Esophagus muscularis mucosa (tissue), 4 donors: ENCODE measurements at places on chromosomes 11 and 22. TPM values are rescaled to one million over a fixed set of nuclear protein-coding genes. Genes with fewer than 3 reads are reported as not detected.

ZNF280A gene
- not detected for total RNA-seq

ARHGAP42 gene
- total RNA-seq, result 5.1 TPM

P2RY2 gene
- total RNA-seq, result 0.52 TPM

C22orf42 gene
- total RNA-seq, result not detected

APOA5 gene
- total RNA-seq, result not detected

OR51I1 gene
- total RNA-seq, result not detected

ADAMTS8 gene
- total RNA-seq, result 55.5 TPM

THYN1 gene
- 46.6 TPM for total RNA-seq

FAM83F gene
- 0.66 TPM for total RNA-seq

CPT1A gene
- 54.8 TPM for total RNA-seq

KRTAP5-7 gene
- total RNA-seq, result not detected

ZBTB16 gene
- 319 TPM for total RNA-seq

TRABD gene
- total RNA-seq, result 20.4 TPM

C22orf15 gene
- not detected for total RNA-seq

OR8G5 gene
- not detected for total RNA-seq

CYB5R2 gene
- total RNA-seq, result 2.5 TPM

OR52K2 gene
- total RNA-seq, result not detected

RFPL2 gene
- not detected for total RNA-seq

NXPE2 gene
- total RNA-seq, result not detected

KCNJ11 gene
- total RNA-seq, result 2.5 TPM

SLC17A6 gene
- total RNA-seq, result not detected

RIC3 gene
- total RNA-seq, result 12.8 TPM

A4GALT gene
- total RNA-seq, result 79.8 TPM

PIWIL4 gene
- 3.7 TPM for total RNA-seq

FGF4 gene
- not detected for total RNA-seq

C11orf58 gene
- 171 TPM for total RNA-seq

NUDT22 gene
- total RNA-seq, result 50.3 TPM

BEST1 gene
- total RNA-seq, result 4.0 TPM

C11orf52 gene
- 3.3 TPM for total RNA-seq

SUSD2 gene
- total RNA-seq, result 3.3 TPM

RAB39A gene
- total RNA-seq, result 2.5 TPM

GGTLC2 gene
- total RNA-seq, result not detected

MMP11 gene
- 6.2 TPM for total RNA-seq

CDC42EP1 gene
- total RNA-seq, result 38.1 TPM

CYP2D6 gene
- total RNA-seq, result not detected

BDNF gene
- 0.23 TPM for total RNA-seq

CSKMT gene
- 4.9 TPM for total RNA-seq

ZNF214 gene
- 3.3 TPM for total RNA-seq

FGF3 gene
- not detected for total RNA-seq

HOATZ gene
- total RNA-seq, result not detected

PIH1D2 gene
- 1.3 TPM for total RNA-seq

PRDM10 gene
- 7.7 TPM for total RNA-seq

PRG3 gene
- total RNA-seq, result not detected

SESN3 gene
- total RNA-seq, result 22.0 TPM

VPS37C gene
- 29.1 TPM for total RNA-seq

GUCY1A2 gene
- 7.7 TPM for total RNA-seq

HORMAD2 gene
- not detected for total RNA-seq

HPX gene
- total RNA-seq, result 1.2 TPM

ACTN3 gene
- not detected for total RNA-seq

NEFH gene
- 1.2 TPM for total RNA-seq

GRM5 gene
- total RNA-seq, result not detected

ENTHD1 gene
- not detected for total RNA-seq
